ENCODE measurements at places on chromosomes 4 and X.

- no peak for DNase-seq
These were observed 39.3 kb downstream of the LNX1 start for GRCh38 chr4:53551958-53552357.

DNA sequence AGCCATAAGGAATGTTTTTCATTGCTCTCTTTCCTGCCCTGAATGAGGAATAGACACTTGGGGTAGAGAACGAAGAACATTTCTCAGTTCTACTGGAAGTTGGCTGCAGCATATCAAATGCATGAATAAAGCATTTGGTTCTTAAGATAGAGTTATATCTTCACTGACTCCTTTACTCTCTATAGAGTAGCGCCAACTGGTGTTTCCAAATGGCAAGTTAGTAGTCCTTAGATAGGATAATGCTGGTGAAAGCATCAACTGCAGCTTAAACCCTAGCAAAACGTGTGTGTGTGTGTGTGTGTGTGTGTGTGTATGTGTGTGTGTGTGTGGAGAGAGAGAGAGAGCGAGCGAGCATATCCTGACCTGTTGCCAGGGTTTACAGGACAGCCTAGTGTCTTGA is 62.2 kb upstream of the FRMPD4 start:
- no peak for DNase-seq

DNA sequence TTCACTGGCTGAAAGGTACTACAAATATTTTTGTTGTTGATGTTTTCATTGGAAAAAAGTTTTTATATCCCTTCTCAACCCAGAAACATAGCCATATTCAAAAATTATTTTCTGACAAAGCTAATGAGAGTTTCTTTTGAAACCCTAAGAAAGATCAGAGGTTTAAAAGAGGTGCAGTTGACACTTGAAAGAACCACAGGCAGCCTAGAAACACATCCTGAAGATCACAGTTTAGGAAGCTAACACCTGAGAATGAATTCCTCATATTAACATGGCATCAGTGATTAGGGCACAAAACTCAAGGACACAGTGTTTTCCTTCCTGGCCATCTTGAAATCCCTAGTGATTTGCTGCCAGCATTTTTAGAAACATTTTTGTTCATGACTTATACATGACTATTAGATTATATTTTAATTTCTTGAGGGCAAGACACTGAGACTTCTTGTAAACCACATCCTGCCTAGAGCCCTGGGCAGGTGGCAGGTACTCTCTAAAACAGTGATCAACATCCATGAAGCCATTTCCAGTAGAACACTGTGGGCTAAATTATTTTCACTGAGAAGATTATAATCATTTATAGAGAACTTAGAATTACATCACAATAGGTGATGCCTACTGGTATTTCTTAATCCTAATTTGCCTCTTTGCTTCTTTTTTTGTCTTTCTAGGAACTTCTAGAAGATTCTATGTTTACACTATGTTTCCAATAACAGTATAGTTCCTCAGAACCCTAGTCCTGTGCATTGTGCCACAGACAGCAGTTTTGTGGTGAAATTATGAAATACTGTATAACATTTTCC is 80.0 kb downstream of the ARSJ start:
- no peak for DNase-seq

DNA sequence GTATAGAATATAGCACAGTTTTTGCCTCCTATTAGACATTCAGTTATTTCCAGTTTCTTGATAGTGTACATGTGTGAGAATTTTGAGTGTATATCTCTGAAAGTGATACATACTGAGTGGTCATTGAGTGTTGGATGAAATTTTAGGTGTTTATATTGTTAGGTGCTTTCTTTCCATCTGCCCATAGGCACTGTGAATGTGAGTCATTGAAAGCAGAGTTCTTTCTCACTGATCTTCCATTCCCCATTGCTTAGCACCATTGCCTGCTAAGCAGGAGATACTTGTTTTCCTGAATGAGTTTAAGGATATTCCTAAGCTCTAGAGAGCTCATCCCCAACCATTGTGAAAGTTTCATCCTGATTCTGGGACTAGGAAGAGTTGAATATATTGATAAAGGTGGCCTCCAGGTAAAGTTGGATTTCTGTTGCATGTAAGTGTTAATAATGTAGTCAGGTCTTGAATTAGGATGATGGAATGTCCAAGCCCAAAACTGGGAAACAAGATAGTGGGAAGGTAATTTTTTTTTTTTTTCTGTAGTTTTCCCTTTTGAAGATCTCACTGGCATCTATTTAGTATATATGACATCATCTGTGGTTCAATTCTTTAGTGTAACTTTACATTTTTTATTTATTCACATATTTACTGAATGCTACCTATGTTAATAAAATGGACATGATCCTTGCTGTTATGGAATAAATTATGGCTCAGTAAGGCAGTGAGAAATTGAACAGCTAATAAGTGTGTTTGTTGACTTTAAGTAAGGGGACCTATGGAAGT is 22.1 kb downstream of the UBE2K start:
- no peak for DNase-seq

DNA sequence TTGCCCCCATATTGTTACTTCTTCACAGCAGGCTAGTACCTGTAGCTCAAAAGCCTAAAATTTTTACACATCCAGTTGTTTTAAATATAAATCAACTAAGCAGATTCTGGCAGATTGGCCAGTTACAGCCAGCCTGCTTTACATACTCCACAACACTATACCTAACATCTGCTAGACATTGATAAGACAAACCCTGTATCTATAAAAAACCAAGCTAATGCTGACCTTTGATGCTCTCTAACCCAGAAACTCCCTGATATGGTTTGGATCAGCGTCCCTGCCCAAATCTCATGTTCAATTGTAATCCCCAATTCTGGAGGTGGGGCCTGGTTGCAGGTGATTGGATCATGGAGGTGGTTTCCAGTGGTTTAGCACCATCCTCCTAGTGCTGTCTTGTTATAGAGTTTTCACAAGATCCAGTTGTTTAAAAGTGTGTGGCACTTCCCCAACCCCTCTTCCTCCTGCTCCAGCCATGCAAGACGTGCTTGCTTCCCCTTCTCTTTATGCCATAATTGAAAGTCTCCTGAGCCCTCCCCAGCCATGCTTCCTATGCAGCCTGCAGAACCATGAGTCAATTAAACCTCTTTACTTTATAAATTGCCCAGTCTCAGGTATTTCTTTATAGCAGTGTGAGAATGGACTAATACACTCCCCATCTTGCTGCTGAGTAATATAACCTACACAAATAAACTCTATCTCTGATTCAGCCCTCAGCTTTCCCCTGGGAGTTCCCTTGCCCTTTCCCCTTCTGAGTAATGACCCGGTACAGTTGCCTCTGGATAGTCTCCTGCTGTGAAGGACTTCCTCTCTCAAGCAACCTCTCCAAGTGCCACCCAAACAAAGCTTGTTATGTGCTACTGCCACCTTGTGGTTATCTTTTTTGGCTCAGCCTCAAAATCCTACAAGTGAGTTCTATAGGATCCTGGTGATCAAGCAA is 39.6 kb downstream of the ZCCHC13 start:
- DNase-seq = no peak

- DNase-seq = peak; percentile 27
These were observed 411.2 kb downstream of the MID1IP1 start for GRCh38 chrX:39212456-39212855.

All from activated naive CD8-positive, alpha-beta T cell treated with anti-CD3 and anti-CD28 coated beads for 36 hours (primary cell).